ENCODE measurements at places on chromosomes 11 and 22.

GRCh38 chr11:74283580-74284180, 27.8 kb downstream of the P4HA3 start:
- DNase-seq: no peak

DNA sequence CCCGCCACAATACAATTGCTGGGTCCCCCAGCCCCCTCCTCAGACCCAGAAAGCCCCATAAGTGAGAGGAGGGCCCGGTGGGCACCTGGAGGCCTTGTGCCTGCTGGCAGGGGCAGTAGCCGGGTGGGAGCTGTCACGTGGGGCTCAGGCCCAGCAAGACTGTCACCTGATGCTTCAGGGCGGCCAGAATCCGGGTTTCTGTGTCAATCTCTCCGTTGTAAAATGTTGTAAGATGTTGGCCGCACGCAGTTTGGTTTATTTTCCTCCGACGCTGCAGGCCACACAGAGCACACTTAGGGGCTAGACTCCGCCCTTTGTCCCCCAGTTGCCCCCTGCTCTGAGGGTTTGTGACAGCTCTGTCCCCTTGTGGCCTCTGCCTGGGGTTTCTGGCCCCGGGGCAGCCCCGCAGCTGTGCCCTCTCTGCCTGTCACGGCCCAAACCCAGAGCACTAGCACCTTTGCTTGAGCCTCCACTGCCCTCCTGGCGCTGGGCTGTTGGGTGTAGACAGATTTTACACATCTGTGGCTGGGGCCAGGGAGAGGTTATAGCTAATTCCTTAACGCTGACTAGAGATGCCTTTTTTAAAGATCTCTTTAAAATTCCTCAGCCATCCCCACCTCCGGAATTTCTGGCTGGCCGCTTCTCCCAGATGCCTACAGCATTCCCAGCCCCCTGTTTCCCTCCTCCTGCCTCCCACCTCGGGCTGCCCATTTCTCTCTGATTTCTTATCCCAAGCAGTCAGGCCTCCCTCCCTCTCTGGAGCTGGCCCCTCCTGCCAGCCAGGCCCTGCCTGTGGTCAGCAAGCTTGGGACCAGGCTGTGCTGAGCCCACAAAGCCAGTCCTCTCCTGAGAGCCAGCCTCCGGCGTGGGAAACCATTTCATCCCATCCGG, 3.2 kb upstream of the PRR5 start:
- DNase-seq: no peak

GRCh38 chr22:31148953-31149627, 8.8 kb upstream of the PLA2G3 start:
- DNase-seq: peak; percentile 86

DNA sequence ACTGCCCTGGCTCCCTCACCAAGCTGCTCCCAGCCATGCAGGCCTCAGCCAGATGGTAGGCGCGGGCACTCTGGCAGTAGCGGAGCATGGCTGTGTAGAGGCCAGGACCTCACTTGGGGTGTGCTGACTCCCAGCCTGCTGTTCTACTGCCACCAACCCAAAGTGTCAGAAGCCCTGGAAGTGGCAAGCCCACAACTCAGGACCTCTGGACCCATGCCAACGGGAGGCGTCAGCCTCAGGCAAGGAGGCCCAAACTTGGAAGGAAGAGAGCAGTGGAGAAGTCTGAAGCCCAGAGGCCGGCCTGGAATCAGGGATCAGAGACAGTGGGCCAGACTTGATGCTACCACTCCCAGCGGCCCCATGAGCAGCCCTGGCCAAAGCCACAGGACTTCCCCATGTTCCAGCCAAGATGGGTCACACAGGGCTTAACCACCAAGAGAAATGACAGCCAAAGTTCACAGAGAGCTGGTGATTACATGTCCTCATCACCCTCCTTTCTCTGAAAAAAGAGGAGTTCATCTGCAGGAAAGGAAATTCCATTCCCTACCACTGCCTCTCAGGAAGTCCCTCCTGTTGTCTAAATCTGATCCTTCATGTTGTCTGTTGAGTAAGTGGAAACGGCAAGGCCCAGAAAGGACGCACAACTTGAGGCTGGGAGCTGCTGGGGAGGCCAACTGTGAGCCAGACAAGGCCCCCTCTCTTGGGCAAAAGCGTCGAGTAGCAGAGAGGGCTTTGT, 4.4 kb downstream of the ARRB1 start:
- peak; percentile 85 for DNase-seq

- DNase-seq: no peak
Observed at GRCh38 chr11:77287136-77287535, 14.3 kb downstream of the GDPD4 start.

DNA sequence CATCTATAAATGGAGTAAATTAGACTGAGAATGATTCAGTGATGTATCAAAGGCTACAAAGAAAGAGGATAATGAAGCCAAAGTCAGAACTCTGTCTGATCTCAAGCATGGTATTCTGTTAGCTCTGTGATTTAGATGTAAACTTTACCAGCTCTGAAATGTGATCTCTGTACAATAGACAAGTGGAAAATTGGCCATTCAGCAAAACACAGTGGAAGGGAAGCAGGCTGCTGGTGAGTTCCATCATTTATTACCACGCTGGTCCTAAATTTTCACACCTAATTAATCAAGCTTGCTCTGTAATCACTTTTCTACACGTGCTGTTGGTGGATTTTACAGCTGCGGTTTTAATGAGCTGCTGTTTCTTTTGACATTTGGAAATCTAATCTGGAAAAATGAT, 145.1 kb upstream of the OPCML start:
- DNase-seq: no peak

- DNase-seq: no peak
Observed at GRCh38 chr11:108302121-108302785, 79.4 kb downstream of the ATM start.

GRCh38 chr22:44638971-44639760, 62.8 kb upstream of the PRR5 start:
- peak; percentile 65 for DNase-seq

GRCh38 chr11:32396991-32397390, 38.3 kb downstream of the WT1 start:
- DNase-seq: no peak

DNA sequence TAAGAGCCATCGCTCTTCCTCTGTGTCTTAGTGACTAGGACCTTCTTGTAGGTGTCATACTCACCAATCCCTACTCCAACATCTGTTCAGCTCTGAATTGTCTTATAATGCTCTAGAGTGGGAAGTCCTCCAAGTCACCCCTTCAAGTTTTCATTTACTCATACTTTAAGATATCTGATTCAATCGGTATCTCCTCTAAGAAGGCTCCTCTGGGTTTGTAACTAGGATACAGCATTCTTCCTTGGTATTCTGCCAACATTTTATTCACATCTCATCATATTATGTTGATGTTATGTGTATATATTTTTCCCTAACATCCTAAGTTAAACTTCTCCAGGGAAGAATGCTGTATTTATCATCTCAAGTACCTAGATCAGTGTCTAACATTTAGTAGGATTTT, 662.1 kb downstream of the NTM start:
- no peak for DNase-seq

DNA sequence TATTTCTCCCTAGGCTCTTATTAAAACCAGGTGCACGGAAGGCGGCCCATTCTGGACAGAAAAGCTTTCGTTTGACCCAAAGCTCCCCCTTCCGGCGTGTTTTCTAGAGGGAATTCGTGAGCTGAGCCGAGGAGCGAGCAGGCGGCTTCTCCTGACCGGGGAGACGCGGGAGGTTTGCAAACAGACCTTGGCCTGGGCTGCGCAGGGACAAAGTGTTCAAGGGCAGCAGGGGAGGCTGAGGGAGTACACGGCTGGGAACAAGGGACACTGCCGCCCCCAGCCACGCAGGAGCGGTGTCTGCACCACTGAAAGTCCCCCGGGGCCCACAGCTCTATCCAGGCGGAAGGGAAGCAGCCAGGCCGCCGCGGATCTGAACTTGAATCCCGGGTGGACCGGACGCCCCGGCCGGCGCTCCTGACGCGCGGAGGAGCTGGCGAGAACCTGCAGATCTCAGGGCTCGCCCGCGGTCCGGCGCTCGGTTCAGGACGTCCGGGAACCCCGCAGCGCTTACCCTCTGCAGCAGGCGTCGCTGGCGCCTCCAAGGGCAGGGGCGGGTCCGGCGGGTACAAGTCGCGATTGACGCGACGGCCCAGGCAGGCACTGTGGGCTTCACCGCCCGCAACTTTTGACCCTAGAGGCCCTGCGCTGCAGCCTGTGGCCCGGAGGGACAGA, 101.9 kb downstream of the WT1 start:
- DNase-seq: peak; percentile 85

GRCh38 chr22:38066381-38067027, 9.3 kb downstream of the PICK1 start:
- no peak for DNase-seq

DNA sequence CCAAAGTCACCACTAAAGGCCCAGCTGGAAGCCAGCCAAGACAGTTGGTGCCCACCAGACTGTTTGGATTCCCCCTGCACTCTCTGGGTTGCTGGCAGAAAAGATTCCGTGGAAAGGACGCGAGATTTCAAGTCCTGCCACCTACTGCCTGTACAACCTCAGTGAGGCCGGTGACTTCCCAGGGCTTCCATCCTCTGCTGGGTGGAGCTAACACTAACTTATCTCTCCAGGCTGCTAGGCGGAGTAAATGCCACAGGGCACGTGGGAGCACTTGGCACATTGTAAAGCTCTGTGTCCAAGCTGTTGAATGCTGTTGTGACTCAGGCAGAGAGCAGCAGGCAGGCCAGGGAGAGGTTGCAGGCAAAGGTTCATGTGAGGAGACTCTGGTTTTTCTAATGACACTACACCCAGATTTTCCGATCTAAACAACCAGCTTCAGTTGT, 50.9 kb upstream of the CDON start:
- DNase-seq: peak; percentile 94

DNA sequence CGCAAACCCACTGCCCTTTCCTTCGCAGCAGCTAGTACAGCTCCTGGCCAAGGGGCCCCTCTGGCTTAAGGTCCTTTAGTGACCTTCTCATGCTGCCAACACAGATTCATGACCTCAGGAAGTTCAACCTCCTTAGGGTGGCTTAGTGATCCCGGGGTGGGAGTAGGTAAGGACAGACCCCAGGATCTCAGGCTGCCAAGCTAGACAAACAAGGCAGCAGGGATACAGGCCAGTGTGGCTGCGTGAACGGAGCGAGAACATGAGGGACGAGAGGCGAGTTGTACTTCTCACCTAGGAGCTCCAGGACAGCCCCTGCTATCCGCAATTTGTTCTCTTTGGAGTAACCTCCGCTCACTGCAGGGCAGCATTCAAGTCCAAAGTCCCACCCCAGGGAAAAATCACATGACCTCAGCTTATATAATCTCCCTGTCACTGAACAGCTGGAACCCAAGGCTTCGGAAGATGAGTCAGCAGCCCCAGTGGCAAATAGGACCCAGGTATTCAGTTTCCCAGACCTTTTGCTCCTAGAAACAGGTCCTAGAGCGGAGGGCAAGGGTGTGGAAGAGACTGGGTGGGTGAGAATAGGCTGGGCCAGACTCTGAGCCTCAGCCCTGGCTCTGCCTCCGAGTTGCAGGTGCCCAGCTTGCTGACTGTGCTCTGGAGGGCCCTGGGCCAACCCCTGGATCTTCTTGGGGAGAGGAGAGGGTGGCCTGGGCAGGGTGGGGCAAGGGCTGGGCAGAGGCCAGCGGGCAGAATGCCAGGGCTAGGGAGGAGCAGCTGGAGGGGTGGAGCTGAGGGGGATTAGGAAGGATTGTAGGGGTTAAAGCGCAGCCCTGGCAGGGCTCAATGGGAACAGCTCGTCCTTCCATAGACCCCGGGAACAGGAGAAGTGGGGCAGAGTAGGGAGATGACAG, 13.1 kb downstream of the USP2 start:
- peak; percentile 73 for DNase-seq

DNA sequence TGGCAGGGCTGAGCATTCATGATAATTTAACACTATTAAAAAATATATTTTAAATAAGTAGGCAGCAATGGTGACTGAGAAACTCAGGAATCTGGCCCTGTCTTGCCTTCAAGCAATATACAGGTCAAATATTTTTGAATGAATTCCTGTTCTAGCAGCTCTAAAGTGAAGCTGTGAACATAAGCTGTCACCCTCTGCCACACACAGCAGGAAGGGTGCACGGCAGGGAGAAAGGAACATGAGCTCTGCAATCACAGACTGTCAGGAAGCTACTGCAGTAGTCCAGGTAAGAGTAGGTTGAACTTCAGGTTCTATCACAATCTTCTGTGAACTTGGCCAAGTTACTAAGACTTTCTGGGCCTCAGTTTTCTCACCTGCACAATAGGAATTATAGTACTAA, 114.8 kb downstream of the SERGEF start:
- DNase-seq: no peak

- no peak for DNase-seq
Observed at GRCh38 chr11:17751558-17751957, 17.0 kb downstream of the KCNC1 start.

DNA sequence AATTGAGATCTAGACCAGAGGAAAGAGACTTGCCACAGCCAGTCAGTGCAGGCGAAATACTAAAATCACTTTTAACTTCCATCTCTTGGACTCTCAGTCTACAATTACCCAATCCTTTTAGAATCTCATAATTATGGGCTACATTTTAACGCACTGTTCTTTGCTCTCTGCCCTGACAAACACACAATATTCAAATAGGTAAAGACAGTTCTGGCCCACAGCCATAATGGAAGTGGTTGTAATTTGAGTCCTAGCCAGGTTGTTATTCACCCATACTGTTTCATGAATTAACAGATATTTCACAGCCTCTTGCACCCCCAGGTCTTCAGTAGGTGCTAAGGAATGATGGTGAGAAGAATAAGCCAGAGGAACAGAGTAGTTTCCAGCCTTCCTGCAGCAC, 830 bp downstream of the C11orf97 start:
- DNase-seq: no peak

DNA sequence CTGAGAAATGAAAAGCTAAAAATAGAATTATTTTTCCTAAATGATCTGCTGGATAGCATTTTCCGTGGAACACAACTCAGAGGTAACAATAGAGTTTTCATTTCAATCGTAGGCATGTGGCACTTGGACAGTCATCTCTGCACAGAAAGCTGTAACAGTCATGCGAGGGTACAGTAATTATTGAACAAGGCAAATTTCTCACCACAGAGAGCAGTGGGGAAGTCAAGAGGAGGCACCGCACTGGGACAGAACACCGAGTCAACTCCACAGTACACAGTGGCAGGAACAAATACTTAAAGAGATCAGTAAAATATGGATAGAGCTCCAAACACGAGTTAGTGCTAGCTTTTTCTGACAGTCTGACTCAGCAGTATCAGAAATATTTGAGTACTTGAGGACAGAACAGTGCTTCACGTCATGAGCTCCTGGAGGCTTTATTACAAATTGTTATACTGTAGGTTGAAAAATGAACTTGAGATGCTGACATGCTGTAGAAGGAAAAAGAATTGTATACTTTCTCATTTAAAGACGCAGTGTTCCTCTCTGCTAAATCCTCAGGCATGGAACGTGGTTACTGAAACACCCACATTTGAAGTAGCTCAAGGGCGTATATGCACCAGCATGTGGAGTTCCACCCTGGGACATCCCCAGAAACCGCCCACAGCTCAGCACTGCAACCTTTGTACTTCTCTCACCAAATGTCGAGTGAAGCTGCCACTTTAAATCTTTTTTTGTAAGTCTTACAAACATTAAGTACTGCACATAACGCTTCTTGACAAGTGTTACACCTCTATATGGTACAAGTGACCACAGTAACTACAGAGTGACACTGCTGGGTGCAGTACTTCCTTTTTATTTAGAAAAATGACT, 27.4 kb upstream of the YPEL1 start:
- DNase-seq: no peak

GRCh38 chr22:42343531-42344081, 73.2 kb upstream of the TCF20 start:
- no peak for DNase-seq
